ENCODE measurements at places on chromosomes 12 and 14.
A peak's percentile ranks its signal among the peaks of the same experiment; 100 is the strongest.

GRCh38 chr12:66035288-66035966 lies 95.1 kb downstream of the LLPH start:
- DNase-seq = no peak

DNA sequence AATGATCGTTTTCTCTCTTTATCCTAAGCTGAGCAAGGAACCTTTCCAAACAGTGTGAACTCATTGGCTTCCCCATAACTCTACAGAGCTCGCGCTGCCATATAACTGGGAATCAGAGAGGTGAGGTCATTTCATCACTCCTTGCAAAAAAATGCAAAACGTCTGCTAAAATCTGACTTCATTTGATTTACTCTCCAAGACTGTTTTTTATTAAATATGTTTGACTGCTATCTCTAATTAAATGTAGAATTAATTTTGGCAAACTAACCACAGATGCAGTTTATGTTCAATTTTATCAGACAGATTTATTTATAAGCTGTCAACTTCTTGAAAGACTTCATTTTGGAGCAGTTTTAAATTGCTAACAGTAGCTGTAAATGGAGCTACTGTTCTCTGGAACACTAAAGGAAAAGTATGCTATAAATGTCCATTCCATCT lies 131.6 kb upstream of the SOX5 start:
- DNase-seq = no peak

DNA sequence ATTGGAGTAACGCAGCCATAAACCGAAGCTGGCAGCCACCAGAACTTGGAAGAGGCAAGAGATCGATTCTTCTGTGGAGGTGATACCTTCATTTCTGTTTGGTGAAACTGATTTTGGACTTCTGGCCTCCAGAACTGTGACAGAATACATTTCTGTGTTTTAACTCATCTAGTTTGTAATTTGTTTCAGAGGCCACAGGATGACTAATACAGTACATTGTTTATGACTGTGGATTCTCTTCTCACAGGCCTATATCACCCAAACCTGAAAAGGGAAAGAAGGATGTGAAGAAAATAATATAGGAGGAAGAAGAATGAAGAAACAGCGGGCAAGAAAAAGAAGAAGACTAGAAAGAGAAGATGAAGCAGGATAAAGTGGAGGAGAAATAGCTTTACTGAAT lies 263.8 kb upstream of the DIO2 start:
- DNase-seq = no peak

- DNase-seq = peak; percentile 78
Observed at GRCh38 chr12:6936636-6937480, 6.8 kb upstream of the RNU7-1 start.

GRCh38 chr12:57934819-57935218 lies 6.5 kb upstream of the ATP23 start:
- no peak for DNase-seq

GRCh38 chr14:100589760-100590469 lies 2.7 kb upstream of the BEGAIN start:
- DNase-seq = no peak

- peak; percentile 79 for DNase-seq
Observed at GRCh38 chr14:105473677-105474482, 741 bp upstream of the CRIP2 start.

- peak; percentile 41 for DNase-seq
Observed at GRCh38 chr14:69152181-69152901, 578 bp downstream of the DCAF5 start.

GRCh38 chr12:11568762-11569478 lies 80.6 kb upstream of the ETV6 start:
- peak; percentile 50 for DNase-seq

- DNase-seq = no peak
Observed at GRCh38 chr12:116233669-116234068, 43.8 kb downstream of the MED13L start.

GRCh38 chr14:77267937-77268699 lies 2.9 kb downstream of the NGB start:
- no peak for DNase-seq

DNA sequence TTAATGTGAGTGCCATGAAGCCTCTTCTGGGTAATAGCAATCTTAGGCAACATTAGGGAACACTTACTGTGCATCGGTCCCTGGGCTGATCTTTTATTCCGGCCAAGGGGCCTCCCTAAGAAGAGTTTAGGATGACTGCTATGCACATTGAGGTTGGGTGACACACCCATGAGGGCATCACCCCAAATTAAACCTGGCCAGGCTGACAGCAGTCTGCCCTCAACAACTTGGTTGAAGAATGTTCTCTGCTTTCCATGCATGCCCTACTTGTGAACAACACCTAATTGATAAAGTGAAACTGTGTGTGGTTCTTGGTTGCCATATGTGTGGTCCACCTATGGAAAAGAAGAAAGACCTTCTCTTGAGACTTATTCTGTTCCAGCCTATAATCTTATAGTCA lies 1098.0 kb downstream of the BCL11B start:
- no peak for DNase-seq

DNA sequence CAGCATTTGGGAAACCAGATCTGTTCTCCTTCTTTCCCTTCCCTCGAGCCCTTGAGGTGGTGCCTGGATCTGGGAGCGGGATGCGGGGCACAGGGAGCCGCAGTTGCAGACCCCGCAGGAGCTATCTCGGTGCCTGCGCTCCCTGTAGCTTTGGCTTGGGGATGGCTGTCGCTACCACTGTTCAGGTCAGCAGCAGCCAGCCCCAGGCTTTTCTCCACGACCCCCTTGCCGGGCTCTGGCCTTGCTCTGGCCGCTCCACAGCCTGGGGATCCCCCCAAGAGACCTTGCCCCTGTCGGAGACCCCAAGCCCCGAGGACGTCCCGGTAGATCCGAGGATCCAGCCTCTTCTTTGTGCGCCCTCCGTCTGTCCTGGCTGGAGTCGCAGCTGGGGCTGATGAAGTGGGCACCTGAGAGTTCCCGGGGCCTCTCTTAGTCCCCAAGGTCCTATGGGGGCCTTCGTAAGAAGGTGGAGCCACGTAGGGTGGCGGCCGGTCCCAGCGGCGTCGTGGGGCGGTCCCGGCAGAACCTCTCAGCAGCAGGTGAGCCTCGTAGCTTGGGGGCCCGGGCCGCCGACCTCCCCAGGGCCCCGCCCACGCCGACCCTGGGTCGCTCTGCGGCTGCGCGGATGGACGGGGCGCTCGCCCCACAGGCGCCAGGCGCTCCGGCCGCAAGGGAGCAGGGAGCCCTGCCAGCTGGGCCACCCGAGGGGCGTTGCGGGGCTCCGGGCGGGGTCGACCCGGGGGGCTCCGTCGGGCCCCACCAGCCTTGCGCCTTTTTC lies 1.3 kb downstream of the DDN start:
- peak; percentile 92 for DNase-seq

GRCh38 chr12:8867786-8868185 lies 45.4 kb downstream of the A2ML1 start:
- no peak for DNase-seq

Measured in GM13976 (cell line).